ENCODE measurements at places on chromosomes 16 and 17. TPM values are rescaled to one million over a fixed set of nuclear protein-coding genes. Genes with fewer than 3 reads are reported as not detected.

- H3K27ac ChIP-seq = no peak overlapping the region
- no peaks in the 10 kb centered on the region for H3K36me3 ChIP-seq
- no peak overlapping the region for H3K4me3 ChIP-seq
- H3K4me1 ChIP-seq = peaks cover 4% of the 10 kb centered on the region
- no peak for DNase-seq
These were observed 52.3 kb upstream of the MRTFB start for GRCh38 chr16:14018851-14019250.

GRCh38 chr17:33137426-33137825, 145.8 kb downstream of the SPACA3 start:
- DNase-seq = no peak
- no peaks in the 10 kb centered on the region for H3K4me1 ChIP-seq
- no peak overlapping the region for H3K4me3 ChIP-seq
- H3K27me3 ChIP-seq = peaks cover 24% of the 10 kb centered on the region

DNA sequence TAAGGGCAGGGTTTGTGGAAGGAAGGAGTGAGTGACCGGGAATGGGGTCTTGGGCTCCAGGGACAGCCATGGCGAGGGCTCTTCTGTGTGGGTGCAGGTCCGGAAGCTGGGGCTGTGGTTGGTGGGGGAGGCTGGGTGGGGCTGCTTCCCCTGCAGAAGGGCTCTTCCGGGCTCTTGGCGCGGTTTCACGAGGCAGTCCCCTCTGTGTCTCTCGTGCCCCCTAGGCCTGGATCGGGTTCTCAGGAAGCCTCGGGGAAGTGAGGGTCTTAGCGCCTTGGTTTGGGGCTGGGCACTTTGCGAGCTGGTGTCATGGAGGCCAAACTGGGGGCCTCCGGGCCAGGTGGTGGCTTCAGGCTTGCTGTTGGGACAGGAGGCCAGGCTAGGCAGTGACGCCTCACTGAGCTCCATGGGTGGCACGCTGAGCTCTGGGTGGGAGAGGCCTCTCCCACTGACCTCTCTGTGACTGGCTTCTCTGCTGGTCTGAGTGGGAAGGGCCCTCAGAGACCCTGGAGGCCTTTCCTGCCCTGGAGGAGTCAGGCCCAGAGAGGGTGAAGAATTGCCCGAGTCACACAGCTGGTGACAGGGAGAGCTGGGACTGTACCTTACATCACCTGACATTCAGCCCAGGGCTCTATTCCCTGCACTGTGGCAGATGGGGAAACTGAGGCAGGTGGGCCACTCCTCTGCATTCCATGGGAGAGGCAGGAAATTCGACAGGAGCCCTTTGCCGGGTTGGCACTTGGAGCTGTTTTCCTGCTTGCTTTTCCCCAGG, 8.2 kb downstream of the ADCY7 start:
- peak overlapping the region; percentile 99 for H3K27ac ChIP-seq
- DNase-seq = peak; percentile 67
- H3K27me3 ChIP-seq = no peaks in the 10 kb centered on the region
- peaks cover 95% of the 10 kb centered on the region for H3K4me1 ChIP-seq
- H3K36me3 ChIP-seq = peaks cover 7% of the 10 kb centered on the region

DNA sequence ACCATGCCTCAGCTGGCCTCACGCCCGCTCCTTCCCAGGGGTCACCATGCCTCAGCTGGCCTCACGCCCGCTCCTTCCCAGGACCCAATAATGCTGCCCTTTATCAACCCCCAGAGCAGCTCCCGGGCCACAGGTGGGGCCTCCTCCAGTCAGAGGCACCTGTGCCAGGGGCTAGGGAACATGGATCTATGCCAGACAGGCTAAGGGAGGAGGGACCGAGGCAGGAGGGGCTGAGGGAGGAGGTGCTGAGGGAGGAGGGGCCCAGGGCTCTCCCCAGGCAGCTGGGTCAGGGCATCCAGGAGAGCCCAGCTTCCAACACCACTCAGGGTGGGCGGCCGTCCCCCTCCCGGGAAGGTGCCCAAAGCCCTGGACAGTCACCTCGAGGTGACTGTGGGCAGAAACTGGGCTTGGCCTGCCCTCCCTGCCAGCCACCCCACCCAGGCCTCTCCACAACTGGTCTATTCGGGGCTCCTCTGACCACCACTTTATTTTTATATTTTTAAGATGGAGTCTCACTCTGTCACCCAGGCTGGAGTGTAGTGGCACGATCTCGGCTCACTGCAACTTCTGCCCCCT, 19.4 kb downstream of the UTS2R start:
- H3K4me1 ChIP-seq = no peaks in the 10 kb centered on the region
- H3K27me3 ChIP-seq = no peaks in the 10 kb centered on the region
- H3K36me3 ChIP-seq = no peaks in the 10 kb centered on the region
- H3K4me3 ChIP-seq = no peak overlapping the region

- no peak overlapping the region for H3K27ac ChIP-seq
- peaks cover 27% of the 10 kb centered on the region for H3K4me1 ChIP-seq
- H3K27me3 ChIP-seq = no peaks in the 10 kb centered on the region
- peaks cover 4% of the 10 kb centered on the region for H3K36me3 ChIP-seq
- DNase-seq = peak; percentile 61
- H3K4me3 ChIP-seq = no peak overlapping the region
These were observed 65.9 kb downstream of the EMP2 start for GRCh38 chr16:10514369-10515055.

DNA sequence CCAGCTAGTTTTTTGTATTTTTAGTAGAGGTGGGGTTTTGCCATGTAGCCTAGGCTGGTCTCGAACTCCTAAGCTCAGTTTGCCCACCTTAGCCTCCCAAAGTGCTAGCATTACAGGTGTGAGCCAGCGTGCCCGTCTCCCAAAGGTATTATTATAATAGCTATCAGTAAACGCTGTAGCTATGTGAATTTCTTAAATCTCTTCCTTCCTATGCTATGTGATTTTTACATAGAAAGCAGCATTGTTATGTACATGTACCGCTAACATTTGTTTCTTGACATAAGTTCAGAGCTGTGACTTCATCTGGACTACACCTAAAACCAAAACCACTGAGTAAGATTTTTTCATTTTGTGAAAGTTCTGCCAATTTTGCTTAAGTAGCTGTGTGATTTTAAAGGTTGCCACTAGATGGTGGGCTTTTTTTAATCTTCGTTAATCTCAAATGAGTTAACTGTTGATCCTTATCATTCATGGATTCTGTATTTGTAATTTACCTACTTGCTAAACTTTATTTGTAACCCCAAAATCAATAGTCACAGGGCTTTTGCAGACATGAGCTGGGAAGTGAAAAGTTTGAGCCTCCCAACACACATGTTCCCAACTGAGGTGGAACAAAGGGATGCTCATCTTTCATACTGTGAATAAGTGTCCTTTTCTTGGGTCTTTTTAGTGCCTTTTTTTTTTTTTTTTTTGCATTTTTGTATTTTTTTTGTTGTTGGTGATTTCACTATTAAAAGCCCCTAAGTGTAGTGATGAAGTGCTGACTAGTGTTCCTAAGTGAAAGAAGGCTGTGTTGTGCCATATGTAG, 21.9 kb downstream of the PRKAR1A start:
- peaks cover 11% of the 10 kb centered on the region for H3K4me1 ChIP-seq
- H3K36me3 ChIP-seq = peaks cover 30% of the 10 kb centered on the region
- DNase-seq = no peak

- H3K27ac ChIP-seq = no peak overlapping the region
- H3K27me3 ChIP-seq = peaks cover 59% of the 10 kb centered on the region
- peaks cover 3% of the 10 kb centered on the region for H3K36me3 ChIP-seq
- H3K4me3 ChIP-seq = peak overlapping the region; percentile 79
- DNase-seq = no peak
These were observed 19.1 kb upstream of the NTN1 start for GRCh38 chr17:9002227-9002605.

GRCh38 chr17:45132572-45133463, 503 bp upstream of the PLCD3 start:
- peak overlapping the region; percentile 28 for H3K27ac ChIP-seq
- no peaks in the 10 kb centered on the region for H3K36me3 ChIP-seq
- DNase-seq = peak; percentile 77
- H3K4me3 ChIP-seq = peak overlapping the region; percentile 95
- peaks cover 8% of the 10 kb centered on the region for H3K27me3 ChIP-seq
- peaks cover 21% of the 10 kb centered on the region for H3K4me1 ChIP-seq

- peaks cover 12% of the 10 kb centered on the region for H3K27me3 ChIP-seq
- no peaks in the 10 kb centered on the region for H3K4me1 ChIP-seq
- H3K4me3 ChIP-seq = no peak overlapping the region
- no peaks in the 10 kb centered on the region for H3K36me3 ChIP-seq
- H3K27ac ChIP-seq = no peak overlapping the region
- DNase-seq = peak; percentile 4
These were observed 37.2 kb upstream of the HS3ST3A1 start for GRCh38 chr17:13638855-13639458.

DNA sequence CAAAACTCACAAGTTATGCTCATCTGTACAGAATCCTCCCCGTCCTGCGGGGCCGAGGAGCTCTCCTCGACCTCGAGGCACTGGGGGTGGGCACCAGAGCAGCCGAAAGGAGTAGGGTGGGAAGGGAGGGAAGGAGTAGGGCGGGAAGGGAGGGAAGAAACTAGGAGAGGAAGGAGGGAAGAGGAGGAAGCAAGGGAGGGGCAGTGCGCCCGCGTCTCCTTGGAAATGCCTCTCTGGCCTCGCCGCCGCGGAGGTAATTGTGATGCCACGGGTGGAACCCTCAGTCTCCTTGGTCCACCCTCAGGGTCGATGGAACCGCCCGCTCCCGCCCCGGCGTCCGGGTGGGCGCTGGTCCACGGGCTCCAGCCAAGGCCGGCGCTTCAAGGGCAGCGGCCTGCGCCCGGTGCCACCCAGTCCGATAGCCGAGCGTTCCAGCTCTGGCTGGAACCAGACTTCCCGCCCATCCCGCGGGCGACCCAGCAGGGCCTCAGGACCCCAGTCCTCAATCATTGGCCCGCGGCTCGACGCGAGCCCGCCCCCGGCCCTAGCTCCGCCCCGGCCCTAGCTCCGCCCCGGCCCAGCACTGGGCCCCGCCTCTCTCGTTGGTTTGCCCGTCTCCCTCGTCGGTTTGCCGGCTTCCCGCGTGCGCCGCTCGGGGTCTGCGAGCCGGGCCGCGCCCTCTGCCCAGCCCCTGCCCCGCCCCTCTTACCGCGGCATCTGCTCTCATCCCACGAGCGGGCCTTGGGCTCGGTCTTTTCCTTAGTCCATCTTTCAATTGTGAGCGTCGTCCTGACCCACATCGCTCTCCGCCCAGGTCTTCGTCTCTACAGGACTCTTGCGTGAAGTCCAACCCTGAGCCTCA, 596 bp downstream of the PROCA1 start:
- H3K4me3 ChIP-seq = peak overlapping the region; percentile 96
- peak overlapping the region; percentile 91 for H3K27ac ChIP-seq
- H3K4me1 ChIP-seq = peaks cover 23% of the 10 kb centered on the region
- H3K36me3 ChIP-seq = peaks cover 2% of the 10 kb centered on the region

DNA sequence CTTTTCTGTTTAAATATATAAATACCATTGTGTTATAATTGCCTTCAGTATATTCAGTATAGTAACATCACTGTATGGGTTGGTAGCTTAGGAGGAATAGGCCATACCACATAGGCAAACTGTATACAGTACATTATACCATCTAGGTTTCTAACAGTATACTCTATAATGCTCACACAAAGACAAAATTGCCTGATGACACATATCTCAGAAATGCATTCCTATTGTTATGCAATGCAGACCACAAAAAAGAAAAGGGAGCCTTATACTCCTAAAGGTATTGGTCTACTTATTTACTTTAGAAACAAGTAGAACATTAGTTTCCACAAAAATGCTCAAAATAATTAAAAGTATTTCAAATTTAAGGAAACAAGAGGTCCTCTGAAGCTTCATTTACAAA, 47.9 kb downstream of the SETD6 start:
- H3K36me3 ChIP-seq = peaks cover 10% of the 10 kb centered on the region
- DNase-seq = no peak
- H3K4me3 ChIP-seq = no peak overlapping the region
- no peak overlapping the region for H3K27ac ChIP-seq

- H3K4me3 ChIP-seq = no peak overlapping the region
- DNase-seq = no peak
- H3K36me3 ChIP-seq = no peaks in the 10 kb centered on the region
- peaks cover 49% of the 10 kb centered on the region for H3K4me1 ChIP-seq
- H3K27ac ChIP-seq = no peak overlapping the region
- no peaks in the 10 kb centered on the region for H3K27me3 ChIP-seq
These were observed 126.0 kb downstream of the MGAT5B start for GRCh38 chr17:76994237-76994637.

DNA sequence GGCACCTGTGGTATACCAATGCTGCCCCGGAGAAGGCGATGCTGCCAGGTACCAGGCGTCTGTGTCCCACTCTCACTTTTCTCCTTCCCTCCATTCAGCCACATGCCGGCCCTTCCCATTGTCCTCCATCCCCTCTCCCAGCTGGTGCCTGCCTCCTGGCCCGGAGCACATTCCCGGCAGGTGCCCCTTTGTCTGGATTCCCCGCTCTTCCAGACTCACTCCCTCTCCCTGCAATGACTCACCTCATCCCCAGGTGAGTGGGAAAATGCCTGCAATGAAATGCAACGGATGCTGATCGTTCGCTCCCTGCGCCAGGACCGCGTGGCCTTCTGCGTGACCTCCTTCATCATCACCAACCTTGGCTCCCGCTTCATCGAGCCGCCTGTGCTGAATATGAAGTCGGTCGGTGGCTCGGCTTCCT, 10.4 kb upstream of the KDM6B start:
- DNase-seq = no peak
- no peak overlapping the region for H3K4me3 ChIP-seq
- peaks cover 7% of the 10 kb centered on the region for H3K4me1 ChIP-seq
- no peaks in the 10 kb centered on the region for H3K36me3 ChIP-seq

GRCh38 chr16:68685685-68686478, 40.8 kb downstream of the CDH3 start:
- no peaks in the 10 kb centered on the region for H3K27me3 ChIP-seq
- no peaks in the 10 kb centered on the region for H3K4me1 ChIP-seq
- DNase-seq = no peak
- no peak overlapping the region for H3K4me3 ChIP-seq
- H3K36me3 ChIP-seq = no peaks in the 10 kb centered on the region
- H3K27ac ChIP-seq = no peak overlapping the region

DNA sequence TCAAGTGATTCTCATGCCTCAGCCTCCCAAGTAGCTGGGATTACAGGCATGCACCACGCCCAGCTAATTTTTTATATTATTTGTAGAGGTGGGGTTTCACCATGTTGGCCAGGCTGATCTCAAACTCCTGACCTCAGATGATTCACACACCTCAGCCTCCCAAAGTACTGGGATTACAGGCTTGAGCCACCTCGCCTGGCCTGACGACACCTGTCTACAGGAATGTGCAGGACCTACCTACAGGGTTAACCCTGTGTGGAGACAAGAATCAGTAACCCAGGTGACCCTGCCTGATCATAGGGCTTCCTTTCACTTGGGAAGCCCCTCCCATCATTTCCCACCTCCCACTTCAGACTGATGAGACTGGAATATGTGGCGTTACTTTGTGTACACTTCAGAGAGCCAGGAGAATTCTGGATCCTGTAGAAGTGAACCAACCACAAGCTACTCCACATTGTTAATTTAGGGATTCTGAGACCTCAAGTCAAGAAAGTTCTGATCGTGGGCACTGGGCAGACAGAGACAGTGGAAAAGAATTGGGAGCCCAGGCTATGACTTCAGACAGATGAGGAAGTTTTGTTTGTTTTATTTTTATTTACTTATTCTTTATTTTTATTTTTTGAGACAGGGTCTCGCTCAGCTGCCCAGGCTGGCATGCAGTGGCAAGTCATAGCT, 5.7 kb upstream of the MILR1 start:
- DNase-seq = no peak
- no peaks in the 10 kb centered on the region for H3K27me3 ChIP-seq
- no peak overlapping the region for H3K4me3 ChIP-seq
- peaks cover 36% of the 10 kb centered on the region for H3K4me1 ChIP-seq
- no peak overlapping the region for H3K27ac ChIP-seq

The MAP3K14 gene
- total RNA-seq = 71.8 TPM

The ASB16 gene
- 0.34 TPM for total RNA-seq

The CCDC200 gene
- total RNA-seq = 0.74 TPM

The SCARF1 gene
- 1.9 TPM for total RNA-seq

The SEPTIN1 gene
- total RNA-seq = 233 TPM

The CHST4 gene
- not detected for total RNA-seq

The KRTAP2-3 gene
- total RNA-seq = not detected
